ENCODE measurements at places on chromosomes 6 and 20.

DNA sequence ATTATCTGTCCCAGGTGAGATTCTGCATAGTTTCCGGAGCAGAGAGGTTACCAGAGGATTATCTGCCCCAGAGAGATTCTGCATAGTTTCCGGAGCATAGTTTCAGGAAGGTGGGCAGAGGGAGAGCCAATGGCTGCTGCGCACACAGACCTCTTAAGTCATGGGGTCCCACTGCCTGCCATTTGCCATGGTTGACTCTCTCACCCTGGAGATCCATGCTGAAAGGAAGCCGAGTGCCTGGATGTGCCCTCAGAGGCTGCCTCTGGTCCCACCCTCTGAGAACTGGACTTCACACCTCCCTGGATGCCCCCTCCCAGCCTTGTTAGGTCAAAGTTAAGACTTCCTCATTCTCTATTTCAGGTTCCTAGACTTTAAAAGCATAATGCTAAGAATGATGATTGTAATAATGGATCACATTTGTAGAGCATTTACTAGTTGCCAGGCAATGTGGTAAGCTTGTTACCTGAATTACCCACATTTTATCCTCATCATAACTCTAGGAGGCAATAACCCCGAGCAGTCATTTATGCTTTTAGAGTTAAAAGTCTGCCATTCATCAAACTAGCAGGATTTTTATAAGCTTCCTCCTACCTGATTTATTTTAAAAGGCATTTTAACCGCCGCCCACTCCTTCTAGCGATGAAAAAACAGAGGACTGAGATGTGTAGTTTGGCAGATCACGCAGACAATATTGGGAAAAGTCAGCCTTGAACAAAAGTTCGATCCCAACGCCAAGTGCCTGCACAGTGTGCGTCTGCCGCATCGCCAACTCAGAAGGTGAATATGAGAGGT is 11.9 kb downstream of the SERPINB9 start:
- DNase-seq = no peak

DNA sequence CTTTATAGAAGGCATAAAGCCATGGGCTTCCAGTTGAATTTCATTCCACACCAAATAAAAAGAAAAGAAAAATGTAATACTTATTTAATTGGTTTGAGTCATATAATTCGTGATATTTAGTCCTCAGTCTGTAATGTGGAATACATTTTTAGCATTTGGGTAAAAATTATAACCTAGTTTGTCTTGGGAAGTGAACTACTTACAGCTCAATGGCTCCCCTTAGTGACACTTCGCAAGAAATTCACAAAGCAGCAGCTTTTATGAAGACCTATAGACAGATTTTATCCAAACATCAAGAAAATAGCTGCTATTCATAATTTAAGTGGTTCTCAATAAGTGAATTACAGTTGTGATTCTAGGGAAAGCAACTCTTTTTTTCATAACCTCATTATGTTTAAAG is 72.1 kb downstream of the RSPO3 start:
- DNase-seq = peak; percentile 2

- no peak for DNase-seq
Measured at GRCh38 chr20:49993301-49993751, 10.5 kb downstream of the SNAI1 start.

DNA sequence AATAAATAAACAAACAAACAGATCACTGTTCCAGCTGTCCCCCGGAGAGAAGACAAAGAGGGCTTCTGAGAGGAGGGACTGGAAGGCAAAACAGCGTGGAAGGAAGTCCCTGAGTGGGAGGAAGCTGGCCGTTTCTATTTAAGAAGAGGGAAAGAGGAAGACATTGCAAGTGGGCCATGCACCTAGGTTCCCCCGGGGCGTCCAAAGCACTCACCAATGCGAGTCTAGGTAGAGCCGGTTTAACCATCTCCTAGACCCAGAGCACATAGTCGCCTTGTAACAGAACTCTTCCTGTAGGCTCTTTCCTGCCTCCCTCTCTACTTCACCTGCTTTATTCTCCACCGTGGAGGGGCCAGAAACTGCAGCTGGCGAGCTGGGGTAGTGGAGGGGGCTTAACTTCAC is 158.4 kb downstream of the ZDHHC14 start:
- DNase-seq = no peak

DNA sequence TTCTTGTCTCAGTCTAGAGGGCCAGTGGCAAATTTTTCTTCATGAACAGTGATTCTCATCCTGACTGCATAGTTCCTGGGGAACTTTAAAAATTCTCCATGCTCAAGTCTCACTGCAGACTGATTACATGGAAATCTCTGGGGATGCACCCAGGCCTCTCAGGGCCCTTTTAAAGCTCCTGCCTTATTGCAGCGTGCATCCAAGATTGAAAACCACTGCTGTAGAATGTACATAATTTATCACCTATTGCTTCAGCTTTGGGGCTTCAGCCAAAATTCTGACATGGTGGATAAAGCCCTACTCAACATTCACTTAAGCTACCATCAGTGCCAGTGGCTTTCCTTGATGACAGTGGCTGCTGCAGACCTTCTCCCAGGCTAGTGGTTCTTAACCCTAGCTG is 143.8 kb downstream of the BTBD3 start:
- DNase-seq = no peak

DNA sequence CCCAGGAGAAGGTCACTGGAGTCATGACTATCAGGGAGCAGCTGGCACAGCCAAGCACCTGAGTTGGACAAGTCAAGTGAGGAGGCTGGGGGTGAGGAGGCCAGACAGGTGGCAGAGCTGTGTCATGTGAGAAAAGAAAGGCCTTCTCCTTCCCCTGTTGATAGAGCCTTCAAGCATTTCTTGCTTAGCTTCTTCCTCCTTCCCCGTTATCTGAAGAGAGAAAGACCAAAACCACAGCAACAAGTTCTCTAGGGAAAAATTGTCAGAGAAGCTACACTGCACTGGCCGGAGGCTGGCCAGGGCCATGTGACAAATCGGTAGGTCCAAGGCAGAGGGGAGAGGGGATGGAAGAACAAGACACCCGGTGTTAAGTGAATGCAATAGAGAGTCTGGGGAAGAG is 202.1 kb upstream of the PRDM1 start:
- no peak for DNase-seq

GRCh38 chr20:32877507-32877906 is 18.8 kb downstream of the EFCAB8 start:
- DNase-seq = no peak

DNA sequence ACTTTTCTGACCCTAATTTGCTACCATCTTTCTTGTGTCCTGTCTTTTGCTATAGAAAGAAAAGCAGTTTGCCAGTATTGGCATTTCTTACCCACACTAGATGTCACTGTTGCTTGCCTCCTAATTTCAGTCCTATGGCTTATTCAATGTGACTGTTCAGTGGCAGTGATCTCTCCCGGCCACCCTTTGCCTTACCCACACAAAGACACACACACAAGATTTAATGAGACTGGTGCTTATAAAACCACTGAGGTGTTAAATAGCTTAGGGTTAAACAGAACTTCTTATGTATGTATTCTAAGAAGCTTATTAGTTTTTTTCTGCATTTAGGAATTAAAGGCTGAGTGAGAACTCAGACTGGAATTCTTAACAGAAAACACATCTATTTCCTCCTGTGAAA is 233.6 kb upstream of the ASCC3 start:
- DNase-seq = peak; percentile 66

GRCh38 chr6:30824698-30825097 is 59.6 kb upstream of the DDR1 start:
- DNase-seq = no peak

GRCh38 chr20:7094438-7094997 is 327.0 kb downstream of the BMP2 start:
- DNase-seq = peak; percentile 82

DNA sequence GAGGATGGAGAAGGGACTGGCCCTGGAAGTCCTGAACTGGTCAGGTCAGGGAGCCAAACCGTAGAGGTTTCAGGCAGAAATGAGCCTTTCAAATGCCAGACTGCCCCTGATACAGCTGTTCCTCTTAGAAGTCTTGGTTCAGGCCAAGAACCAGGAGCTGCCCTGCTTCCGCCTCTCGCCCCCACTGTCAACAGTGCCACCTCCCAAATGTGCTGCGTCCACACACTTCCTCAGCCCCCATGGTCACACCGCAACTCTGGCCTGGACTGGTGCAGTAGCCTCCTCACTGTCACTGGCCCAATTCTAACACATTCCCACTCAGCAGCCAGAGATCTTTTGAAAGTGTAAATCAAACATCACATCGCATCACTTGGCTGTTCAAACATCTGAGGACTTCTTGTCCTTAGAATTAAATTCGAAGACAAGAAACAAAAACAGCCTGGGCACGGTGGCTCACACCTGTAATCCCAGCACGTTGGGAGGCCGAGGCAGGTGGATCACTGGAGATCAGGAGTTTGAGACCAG is 69.7 kb downstream of the STK35 start:
- DNase-seq = no peak

GRCh38 chr6:31285982-31286381 is 14.1 kb upstream of the HLA-C start:
- no peak for DNase-seq

- DNase-seq = peak; percentile 23
Measured at GRCh38 chr6:52049252-52050050, 38.0 kb downstream of the PKHD1 start.

- no peak for DNase-seq
Measured at GRCh38 chr20:38776363-38776762, 28.1 kb downstream of the ACTR5 start.

GRCh38 chr20:6614836-6615235 is 152.7 kb upstream of the BMP2 start:
- no peak for DNase-seq

GRCh38 chr6:132414761-132415160 is 13.5 kb upstream of the MOXD1 start:
- DNase-seq = no peak

DNA sequence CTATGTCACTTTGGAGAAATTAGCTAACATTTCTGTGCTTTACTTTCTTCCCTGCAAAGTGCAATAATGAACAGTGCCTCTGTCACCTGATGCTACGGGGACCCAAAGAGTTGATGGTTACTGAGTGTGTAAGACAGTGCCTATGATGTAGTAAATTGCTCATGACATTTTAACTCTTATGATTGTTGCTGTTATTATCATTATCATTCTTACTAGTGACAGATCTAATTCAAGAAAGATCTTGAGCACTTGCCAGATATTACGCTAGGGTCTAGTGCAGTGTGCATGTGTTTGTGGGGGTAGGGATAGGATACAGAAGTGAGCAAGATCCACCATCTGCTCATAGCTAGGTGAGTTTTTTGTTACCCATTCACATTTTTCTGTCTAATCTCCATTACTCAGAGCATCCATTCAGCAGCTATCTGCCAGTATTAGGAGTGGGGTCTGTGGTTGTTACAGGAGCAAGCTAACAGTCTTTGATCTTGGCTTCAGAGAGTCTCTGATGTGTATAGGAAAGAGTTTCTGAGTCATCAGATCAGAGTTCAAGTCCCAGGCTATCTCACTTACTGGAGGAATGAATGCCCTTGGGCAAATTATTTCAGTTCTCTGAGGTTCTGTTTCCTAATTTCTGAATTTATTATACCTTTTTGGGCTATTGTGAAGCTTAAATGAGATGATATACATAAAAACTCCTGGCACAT is 33.1 kb upstream of the DAAM2 start:
- no peak for DNase-seq

DNA sequence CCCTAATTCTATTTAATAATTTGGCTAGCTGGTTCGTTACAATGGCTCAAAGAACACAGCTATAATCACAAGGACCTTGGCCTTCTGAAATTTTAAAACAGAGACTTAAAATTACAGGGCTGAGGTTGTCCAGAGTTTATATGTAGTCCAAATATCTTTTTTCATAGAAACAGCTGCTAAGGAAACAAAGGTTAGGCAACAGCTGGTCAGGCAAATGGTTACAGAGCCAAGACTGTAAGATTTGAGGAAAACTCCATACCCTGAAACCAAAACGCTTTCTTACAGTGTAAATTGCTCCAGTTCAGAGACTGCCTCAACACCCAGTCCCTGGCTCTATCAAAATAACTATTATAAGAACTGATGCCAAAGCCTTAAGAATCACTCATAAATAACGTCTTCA is 9.7 kb upstream of the ARHGAP18 start:
- DNase-seq = no peak

DNA sequence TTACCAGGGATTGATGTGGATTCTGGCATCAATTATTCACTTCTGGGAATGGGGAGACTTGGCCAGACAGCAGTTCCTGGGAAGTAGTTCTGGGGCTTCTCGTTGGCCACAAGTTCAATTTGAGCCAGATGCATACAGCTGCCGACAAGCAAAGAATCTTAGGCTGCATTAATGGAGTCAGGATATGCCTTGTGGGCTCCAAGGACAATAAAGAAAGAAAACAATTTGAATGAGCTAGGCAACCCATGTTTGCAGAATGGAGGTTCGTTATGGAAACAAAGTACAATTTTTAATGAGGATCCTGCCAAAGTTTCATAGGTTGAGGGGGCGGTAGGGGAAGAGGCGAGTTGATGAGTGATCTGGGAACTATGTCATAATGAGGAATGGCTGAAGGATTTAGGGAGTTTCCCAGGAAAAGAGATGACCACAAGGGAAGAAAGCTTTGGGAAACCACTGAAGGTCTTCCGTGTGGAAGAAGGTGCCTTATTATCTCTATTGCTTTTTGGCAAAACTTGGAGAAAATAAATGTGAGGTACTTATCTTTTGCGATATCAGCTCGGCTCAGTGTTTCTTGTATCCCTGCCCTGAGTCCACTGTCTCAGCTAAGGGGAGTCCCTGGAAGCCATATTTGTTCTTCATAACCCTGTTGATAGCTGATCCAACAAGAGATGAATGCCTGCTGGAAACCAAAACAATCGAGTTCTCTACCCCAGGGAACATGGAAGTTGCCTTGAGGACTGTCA is 181.0 kb upstream of the ZNF217 start:
- DNase-seq = no peak

DNA sequence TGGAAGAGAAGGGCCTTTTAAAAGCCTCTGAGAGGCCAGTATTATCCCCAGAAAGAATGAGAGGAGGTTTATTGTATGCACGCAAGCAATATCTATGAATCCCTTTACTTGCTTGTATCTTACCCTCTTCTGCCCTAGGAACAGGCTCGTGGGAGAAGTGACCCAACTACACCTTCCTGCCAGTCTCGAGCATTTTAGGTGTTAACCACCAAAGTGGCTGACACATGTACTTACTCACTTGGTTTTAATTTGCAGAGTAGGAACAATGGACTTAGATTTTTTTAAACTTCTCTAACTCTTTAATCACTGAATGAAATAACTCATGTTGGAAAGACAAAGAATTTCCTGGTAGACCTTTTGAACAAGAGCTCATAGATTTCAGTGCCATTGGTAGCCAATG is 296.9 kb downstream of the PLCB1 start:
- DNase-seq = no peak

- DNase-seq = no peak
Measured at GRCh38 chr20:45817376-45818194, 5.1 kb downstream of the UBE2C start.

GRCh38 chr20:9686001-9686400 is 152.9 kb downstream of the PAK5 start:
- no peak for DNase-seq

DNA sequence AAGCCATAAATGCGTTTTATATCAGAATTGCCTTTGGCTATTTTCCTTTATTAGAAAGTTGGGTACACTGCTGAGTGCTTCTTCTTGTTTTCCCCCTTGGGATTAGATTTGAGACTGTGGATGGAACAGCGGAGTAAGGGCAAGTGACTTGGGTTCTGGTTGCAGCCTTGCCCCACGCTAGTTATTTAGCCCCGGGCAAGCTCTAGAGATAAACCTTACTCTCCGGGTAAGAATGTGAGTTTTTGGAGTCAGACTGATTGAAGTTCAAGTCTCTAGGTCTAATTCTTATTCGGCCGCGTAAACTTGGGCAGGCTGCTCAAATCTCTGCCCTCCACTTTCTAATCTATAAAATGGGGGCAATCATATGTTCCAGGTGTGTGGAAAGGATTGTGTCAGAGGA is 8.9 kb downstream of the TSHZ2 start:
- no peak for DNase-seq

GRCh38 chr20:41798930-41799502 is 180.8 kb upstream of the CHD6 start:
- no peak for DNase-seq
